Endothelial cell of umbilical vein (primary cell): ENCODE measurements at places on chromosomes 2 and 18. TPM values are rescaled to one million over a fixed set of nuclear protein-coding genes. Genes with fewer than 3 reads are reported as not detected.
A peak's percentile ranks its signal among the peaks of the same experiment; 100 is the strongest.

GRCh38 chr18:12066910-12067511, 26.6 kb upstream of the ANKRD62 start:
- H3K27ac ChIP-seq, result no peak overlapping the region
- peaks cover 9% of the 10 kb centered on the region for H3K4me1 ChIP-seq
- no peaks in the 10 kb centered on the region for H3K27me3 ChIP-seq
- no peak for DNase-seq
- H3K36me3 ChIP-seq, result no peaks in the 10 kb centered on the region

DNA sequence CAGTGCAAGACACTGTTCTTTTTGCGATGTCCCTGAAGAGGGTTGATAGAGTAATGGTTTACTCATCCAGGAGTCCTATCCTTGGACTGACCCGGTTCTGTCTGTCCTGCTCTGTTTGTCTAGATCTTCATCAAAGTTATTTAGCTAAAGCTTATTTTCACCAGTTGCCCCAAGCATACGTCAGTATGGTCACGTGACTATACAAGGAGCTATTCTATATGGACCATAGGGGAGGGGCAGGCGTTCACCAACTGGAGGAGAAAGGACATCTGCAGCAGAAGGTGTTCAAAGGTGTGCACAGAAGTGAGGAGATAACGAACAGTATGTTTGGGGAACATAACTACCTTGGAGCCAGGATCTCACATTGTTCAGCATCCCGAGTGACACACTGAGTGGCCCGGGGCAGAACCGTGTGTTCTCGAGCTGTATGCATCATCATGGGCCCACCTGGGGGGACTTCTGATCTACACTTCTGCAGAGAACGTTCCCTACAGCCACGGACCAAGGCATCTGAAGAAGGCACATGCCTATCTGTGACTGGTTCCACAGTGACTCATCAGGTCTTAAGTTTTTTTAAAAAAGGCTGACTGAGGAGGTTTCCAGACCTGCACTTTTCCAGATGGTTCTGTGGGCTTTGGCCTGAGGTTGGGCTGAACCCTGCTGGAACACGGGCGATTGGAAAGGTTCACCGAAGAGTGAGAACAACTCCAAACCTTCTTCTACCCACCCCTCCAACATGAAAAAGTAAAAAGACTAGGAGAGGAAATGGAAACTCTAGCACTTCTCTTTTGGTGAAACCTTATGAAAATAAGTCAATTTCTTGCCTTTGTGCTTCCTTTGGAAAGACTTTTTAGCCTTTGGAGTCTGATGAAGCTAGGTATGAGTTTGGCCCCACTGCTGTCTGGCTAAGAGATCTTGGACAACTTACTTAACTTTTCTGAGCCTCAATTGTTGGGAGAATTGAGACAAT, 68.6 kb upstream of the YWHAQ start:
- H3K4me3 ChIP-seq, result no peak overlapping the region
- no peaks in the 10 kb centered on the region for H3K27me3 ChIP-seq
- H3K36me3 ChIP-seq, result no peaks in the 10 kb centered on the region
- H3K27ac ChIP-seq, result no peak overlapping the region
- no peak for DNase-seq

DNA sequence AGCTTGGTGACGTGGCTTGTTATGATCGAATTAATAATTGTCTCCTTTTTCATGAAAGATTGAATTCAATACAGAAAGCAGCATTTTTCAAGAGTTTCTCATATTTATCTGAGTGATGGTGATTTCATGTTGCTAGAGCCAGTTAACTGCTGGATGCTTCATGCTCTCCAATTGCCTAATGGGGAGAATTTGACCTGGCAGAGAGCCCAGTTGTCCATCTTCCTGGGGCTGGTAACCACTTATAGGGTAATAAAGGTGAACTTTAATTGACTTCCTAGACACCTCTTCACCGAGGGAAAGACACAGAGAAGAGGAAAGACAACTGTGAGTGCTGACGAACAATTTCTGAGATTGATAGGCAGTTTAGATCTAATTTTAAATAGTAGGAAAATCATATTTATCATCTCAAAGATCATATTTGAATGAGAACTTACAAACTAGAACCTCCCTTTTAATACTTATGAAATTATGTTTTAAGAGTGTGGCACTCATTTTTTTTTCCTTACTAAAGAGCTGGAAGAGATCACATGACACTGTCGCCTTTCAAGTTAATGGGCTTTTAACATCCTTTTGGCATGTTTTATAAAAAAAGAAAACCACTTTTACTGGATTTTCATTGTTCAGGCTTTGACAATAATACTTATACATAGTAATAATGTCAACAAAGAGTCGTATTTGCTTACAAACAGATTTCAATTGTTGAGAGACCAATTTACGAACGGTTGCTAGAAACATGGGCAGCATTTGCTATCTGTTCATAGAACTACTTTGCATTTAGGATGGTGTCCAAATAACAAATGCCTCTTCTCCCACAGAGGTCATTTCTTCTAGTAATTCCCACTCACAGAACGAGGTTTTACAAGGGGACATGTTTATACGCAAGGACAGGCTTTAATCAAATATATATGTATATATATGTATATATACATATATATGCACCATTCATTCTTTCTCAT, 153.3 kb downstream of the RAPGEF4 start:
- DNase-seq, result no peak
- no peak overlapping the region for H3K27ac ChIP-seq
- H3K4me1 ChIP-seq, result no peaks in the 10 kb centered on the region
- H3K36me3 ChIP-seq, result no peaks in the 10 kb centered on the region
- H3K4me3 ChIP-seq, result no peak overlapping the region

- no peaks in the 10 kb centered on the region for H3K4me1 ChIP-seq
- no peaks in the 10 kb centered on the region for H3K27me3 ChIP-seq
- no peak overlapping the region for H3K4me3 ChIP-seq
- no peaks in the 10 kb centered on the region for H3K36me3 ChIP-seq
- DNase-seq, result no peak
These were observed 154.1 kb downstream of the SMAD7 start for GRCh38 chr18:48796491-48797205.

- H3K27me3 ChIP-seq, result no peaks in the 10 kb centered on the region
- H3K4me3 ChIP-seq, result no peak overlapping the region
- H3K27ac ChIP-seq, result no peak overlapping the region
- H3K4me1 ChIP-seq, result no peaks in the 10 kb centered on the region
These were observed 8.6 kb downstream of the MCEE start for GRCh38 chr2:71121479-71121878.

DNA sequence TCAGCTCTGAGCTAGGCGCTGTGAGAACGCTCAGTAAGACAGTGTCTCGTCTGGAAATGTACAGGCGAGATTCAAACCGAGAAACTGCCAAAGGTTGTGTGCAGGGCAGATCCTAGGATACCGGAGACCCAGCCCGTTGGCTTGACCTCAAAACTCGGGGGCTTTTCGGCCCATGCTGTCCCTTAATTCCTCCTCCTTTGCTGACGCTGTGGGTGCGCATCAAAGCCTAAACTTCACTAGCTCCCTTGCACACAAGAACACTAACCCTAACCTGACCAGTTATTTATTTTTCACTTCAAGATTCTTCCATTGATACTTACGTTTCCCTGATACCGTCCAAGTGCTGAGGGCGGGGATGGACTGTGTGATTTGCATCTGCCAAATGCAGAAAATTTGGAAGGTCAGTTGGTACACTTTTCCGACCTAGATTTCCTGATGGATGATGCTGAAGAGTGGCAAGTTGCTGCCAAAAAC, 1.0 kb upstream of the AAK1 start:
- H3K4me3 ChIP-seq, result peak overlapping the region; percentile 86
- DNase-seq, result no peak
- peaks cover 33% of the 10 kb centered on the region for H3K4me1 ChIP-seq

DNA sequence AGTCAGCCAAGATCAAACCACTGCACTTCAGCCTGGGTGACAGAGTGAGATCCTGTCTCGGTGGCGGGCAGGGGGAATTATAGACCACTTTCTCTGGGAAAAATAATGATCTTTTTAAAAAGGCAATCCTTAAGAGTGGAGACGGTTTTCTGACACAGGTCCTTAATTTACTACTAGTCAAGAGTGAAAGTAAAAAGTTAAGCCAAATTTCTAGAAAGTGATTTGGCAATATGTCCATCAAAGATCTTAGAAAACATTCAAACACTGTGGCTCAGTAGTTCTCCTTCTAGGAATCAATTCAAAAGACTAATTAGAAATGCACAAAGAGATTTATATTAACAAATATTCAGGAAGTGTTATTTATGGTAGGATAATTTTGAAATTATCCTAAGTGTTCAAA, 148.5 kb upstream of the DNMT3A start:
- DNase-seq, result no peak
- H3K27me3 ChIP-seq, result no peaks in the 10 kb centered on the region
- H3K36me3 ChIP-seq, result no peaks in the 10 kb centered on the region
- H3K4me3 ChIP-seq, result no peak overlapping the region
- H3K27ac ChIP-seq, result no peak overlapping the region
- peaks cover 18% of the 10 kb centered on the region for H3K4me1 ChIP-seq

- H3K27me3 ChIP-seq, result no peaks in the 10 kb centered on the region
- no peak overlapping the region for H3K27ac ChIP-seq
These were observed 540.1 kb downstream of the NRXN1 start for GRCh38 chr2:50491541-50492476.

GRCh38 chr2:138026111-138027020, 62.1 kb downstream of the HNMT start:
- H3K4me3 ChIP-seq, result no peak overlapping the region
- no peaks in the 10 kb centered on the region for H3K4me1 ChIP-seq
- H3K36me3 ChIP-seq, result no peaks in the 10 kb centered on the region
- no peaks in the 10 kb centered on the region for H3K27me3 ChIP-seq
- no peak for DNase-seq

- H3K27me3 ChIP-seq, result no peaks in the 10 kb centered on the region
- peaks cover 16% of the 10 kb centered on the region for H3K36me3 ChIP-seq
- DNase-seq, result no peak
- no peaks in the 10 kb centered on the region for H3K4me1 ChIP-seq
- no peak overlapping the region for H3K27ac ChIP-seq
These were observed 25.7 kb downstream of the MSH6 start for GRCh38 chr2:47808614-47809013.

- no peak for DNase-seq
- peaks cover 17% of the 10 kb centered on the region for H3K4me1 ChIP-seq
- no peak overlapping the region for H3K4me3 ChIP-seq
These were observed 40.2 kb upstream of the MCFD2 start for GRCh38 chr2:46955764-46956163.

DNA sequence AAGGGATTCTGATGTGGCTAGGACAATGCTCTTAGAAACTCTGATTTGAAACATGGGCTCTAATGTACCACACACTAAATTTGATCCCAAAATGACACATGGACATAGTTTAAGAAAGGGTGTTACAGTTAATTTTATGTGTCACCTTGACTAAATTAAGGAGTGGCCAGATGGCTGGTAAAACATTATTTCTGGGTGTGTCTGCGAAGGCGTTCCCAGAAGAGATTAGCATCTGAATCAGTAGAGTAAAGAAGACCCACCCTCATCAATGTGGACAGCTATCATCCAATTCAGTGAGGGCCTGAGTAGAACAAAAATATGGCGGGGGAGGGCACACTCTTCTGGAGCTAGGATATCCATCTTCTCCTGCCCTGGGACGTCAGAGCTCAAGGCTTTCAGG, 283.1 kb upstream of the CHAC2 start:
- no peak for DNase-seq
- H3K36me3 ChIP-seq, result no peaks in the 10 kb centered on the region
- no peak overlapping the region for H3K27ac ChIP-seq

GRCh38 chr2:45802499-45803138, 151.1 kb downstream of the PRKCE start:
- no peak for DNase-seq
- no peaks in the 10 kb centered on the region for H3K27me3 ChIP-seq
- no peak overlapping the region for H3K27ac ChIP-seq
- H3K4me1 ChIP-seq, result no peaks in the 10 kb centered on the region
- H3K36me3 ChIP-seq, result no peaks in the 10 kb centered on the region

- H3K4me1 ChIP-seq, result no peaks in the 10 kb centered on the region
- no peaks in the 10 kb centered on the region for H3K36me3 ChIP-seq
- no peak overlapping the region for H3K4me3 ChIP-seq
- H3K27ac ChIP-seq, result no peak overlapping the region
These were observed 56.3 kb downstream of the TLK1 start for GRCh38 chr2:171104379-171104778.

DNA sequence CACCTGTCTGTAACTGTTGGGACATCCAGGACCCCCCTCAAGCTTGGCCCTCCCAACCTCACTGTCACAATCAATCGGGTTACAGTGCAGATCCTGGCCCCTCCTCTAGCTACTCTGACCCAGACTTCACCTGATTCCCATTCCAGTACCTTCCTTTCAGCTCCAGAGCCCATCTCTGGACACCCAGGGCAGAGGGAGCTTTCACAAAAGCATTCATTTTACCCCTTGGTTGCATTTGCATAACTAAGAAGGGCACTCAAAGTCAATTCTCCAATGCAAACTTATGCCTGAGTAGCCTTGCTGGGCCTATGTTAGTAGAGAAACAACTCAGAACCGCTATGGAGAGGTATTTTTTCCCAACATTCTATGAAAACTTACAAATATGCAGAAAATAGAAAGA, 7.4 kb downstream of the ZAP70 start:
- no peaks in the 10 kb centered on the region for H3K36me3 ChIP-seq
- DNase-seq, result no peak
- no peak overlapping the region for H3K4me3 ChIP-seq

GRCh38 chr18:54671291-54671881, 80.3 kb downstream of the DYNAP start:
- H3K4me1 ChIP-seq, result no peaks in the 10 kb centered on the region
- no peaks in the 10 kb centered on the region for H3K36me3 ChIP-seq
- DNase-seq, result peak; percentile 46
- H3K27ac ChIP-seq, result no peak overlapping the region
- no peak overlapping the region for H3K4me3 ChIP-seq

DNA sequence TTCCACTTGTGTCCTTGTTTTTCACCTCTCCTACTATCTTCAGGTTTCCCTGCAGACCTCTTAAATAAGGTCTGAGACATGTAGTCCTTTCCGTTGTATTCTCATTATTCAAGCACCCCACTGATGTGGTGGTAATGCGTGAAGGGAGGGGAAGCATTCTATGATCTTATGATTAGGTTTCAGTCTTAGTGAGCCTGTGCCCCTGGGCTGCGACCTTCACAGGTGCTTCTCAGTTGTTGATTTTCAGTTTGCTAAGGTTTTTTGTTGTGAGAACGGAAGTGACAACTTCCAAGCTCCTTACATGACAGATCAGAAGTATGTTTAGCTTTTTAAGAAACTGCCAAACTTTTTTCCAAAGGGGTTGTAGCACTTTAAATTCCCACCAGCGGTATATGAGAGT, 41.3 kb downstream of the VPS54 start:
- H3K36me3 ChIP-seq, result no peaks in the 10 kb centered on the region
- H3K27me3 ChIP-seq, result no peaks in the 10 kb centered on the region
- H3K4me1 ChIP-seq, result no peaks in the 10 kb centered on the region
- H3K4me3 ChIP-seq, result no peak overlapping the region
- DNase-seq, result no peak

Gene NOSTRIN
- polyA plus RNA-seq, result 0.03 TPM in 1 of 2 replicates, not detected in the other

Gene NPAS2
- polyA plus RNA-seq, result 29.0 and 34.7 TPM in 2 replicates

Gene TSPYL6
- 0.03 TPM in 1 of 2 replicates, not detected in the other for polyA plus RNA-seq

Gene EGR4
- not detected in 2 replicates for polyA plus RNA-seq

Gene LYPD6B
- polyA plus RNA-seq, result not detected in 2 replicates

Gene IHH
- 0.03 TPM in 1 of 2 replicates, not detected in the other for polyA plus RNA-seq
